ENCODE measurements at places on chromosomes 6 and 20.
A peak's percentile ranks its signal among the peaks of the same experiment; 100 is the strongest.

GRCh38 chr6:44100088-44100550, 27.1 kb downstream of the MRPL14 start:
- DNase-seq: no peak

GRCh38 chr6:43727634-43728033, 40.0 kb upstream of the MRPS18A start:
- no peak for DNase-seq

GRCh38 chr20:1389703-1390580, 2.9 kb downstream of the FKBP1A start:
- no peak for DNase-seq

GRCh38 chr6:43941174-43941573, 171.2 kb downstream of the VEGFA start:
- DNase-seq: no peak

DNA sequence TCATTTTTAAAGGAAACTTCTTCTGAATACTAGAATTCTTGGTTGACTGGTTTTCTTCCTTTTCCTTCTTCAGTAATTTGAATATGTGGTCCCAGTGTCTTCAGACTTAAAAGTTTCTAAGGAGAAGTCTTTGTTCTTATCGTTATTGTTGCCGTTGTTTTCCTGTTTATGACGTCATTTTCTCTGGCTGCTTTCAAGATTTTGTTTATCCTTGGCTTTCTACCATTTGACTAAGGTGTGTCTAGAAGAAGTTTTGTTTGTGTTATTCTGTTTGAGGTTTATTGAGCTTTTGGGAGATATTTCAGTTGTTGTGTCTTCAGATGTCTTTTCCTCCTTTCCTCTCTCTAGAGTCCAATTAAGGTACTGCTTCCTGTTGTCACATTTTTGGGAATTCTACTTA, 24.5 kb downstream of the CDYL start:
- DNase-seq: no peak

- no peak for DNase-seq
Observed at GRCh38 chr6:5215799-5216198, 45.0 kb downstream of the LYRM4 start.

- DNase-seq: no peak
Observed at GRCh38 chr6:2450546-2450945, 205.1 kb upstream of the GMDS start.

DNA sequence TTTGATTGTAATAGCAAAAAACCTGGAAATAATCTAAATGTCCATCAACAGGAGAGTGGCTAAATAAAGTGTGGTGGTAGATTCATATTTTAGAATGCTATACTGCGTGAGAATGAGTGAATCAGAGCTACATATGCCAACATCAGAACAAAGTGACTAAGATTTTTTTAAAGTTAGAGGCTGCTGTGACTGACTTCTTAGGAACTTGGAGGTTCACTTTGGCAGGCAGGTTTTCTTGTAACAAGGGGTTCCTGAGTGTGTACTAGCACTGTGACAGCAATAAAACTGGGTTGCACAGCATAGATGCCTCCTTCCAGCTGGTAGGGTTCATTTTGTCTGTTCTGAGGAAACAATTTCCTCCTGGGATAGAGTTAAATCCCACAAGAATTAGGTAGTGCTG, 75.3 kb upstream of the ENPP5 start:
- DNase-seq: no peak

DNA sequence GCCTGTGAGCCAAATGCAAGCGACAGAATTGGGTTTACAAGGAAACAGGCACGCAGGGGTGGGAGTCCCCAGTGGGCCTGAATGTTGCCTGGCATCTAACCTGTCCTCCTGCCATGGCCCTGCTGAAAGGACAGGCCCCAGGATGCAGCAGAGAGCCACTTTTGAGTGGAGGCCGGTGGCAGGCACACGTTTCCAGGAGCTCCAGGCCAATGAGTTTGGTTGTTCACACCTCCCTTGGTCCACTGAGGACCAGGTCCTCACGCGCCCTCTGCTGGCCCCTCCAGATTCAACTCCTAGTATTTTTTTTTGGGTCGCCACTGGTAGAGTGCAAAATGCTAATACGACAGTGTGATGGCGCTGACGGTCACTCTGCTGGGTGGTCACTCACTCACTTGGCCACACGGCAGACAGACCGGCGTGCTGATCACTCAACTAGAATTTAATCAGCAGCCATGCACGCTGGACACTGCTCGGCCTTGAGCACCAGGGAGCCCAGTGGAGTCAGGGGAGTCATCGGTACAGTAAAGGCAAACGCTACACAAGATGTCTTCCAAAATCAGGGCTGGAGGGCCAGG, 81.7 kb upstream of the NFATC2 start:
- DNase-seq: peak; percentile 36

- peak; percentile 82 for DNase-seq
Observed at GRCh38 chr6:69416776-69417175, 380.0 kb downstream of the LMBRD1 start.

GRCh38 chr6:56708810-56709597, 66.3 kb upstream of the DST start:
- peak; percentile 57 for DNase-seq

DNA sequence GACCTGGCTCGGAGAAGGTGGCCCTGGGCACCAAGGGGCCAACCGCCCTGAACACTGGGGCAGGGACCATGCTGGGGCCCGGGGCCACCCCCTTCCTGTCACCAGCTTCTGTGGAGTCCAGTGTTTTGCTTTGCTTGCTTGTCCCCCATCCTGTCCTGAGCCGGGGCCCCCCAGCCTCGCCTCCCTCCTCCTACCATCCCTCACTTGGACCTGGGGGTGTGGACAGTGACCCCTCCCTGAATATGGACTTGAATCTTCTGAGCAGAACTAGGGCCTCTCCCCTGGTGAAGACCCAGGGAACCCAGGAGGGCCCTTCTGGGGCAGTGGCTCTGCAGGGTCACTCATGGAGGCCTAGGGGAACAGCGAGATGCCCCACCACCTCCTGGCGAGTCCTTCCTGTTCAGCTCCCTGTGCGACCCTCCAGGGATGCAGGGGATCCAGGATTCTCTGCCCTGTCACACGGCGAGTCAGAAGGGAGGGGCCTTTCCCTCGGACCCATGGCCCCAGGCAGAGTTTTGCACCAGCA, 41.6 kb downstream of the VSTM2L start:
- no peak for DNase-seq

GRCh38 chr6:134482593-134483270, 164.8 kb upstream of the SGK1 start:
- DNase-seq: no peak

DNA sequence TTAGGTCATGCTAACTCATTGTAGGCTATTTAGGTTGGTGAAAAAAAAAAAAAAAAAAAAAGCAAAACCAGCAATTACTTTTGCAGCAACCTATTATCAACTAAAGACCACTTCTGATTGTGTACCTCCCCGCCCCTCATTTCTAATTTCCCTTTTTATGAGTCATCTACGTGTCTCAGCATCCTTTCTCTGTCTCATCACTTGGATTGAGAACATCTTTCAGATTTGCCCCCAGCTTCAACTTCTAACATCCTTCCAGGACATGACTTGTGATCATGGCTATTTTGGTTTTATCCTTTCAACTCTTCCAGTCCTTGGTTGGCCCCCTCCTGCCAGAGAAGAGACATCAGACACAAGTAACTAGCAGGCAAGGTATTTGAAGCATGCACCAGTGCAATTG, 156.7 kb upstream of the CCN2 start:
- DNase-seq: no peak

GRCh38 chr6:142893088-142893487, 51.9 kb downstream of the HIVEP2 start:
- DNase-seq: no peak

DNA sequence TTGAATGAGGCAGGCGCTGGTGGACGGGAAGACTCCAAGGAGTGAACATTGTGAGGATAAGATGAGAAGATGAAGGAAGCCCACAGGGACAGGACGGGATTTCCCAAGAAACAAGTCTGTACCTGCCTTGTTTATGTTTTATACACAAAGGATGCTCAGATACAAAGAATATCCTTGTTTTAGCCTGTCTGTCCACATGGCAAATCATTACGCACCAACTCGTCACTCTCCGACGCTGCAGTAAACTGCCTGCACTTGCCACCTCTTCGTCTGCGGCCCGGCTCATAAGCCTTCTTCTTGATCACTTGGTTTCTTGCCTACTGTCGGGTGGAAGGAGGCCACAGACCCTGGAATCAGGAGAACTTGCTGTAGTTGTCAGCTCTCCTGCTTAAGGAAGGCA, 85.4 kb downstream of the CD83 start:
- no peak for DNase-seq

GRCh38 chr20:54657268-54657826, 182.0 kb downstream of the DOK5 start:
- DNase-seq: no peak

DNA sequence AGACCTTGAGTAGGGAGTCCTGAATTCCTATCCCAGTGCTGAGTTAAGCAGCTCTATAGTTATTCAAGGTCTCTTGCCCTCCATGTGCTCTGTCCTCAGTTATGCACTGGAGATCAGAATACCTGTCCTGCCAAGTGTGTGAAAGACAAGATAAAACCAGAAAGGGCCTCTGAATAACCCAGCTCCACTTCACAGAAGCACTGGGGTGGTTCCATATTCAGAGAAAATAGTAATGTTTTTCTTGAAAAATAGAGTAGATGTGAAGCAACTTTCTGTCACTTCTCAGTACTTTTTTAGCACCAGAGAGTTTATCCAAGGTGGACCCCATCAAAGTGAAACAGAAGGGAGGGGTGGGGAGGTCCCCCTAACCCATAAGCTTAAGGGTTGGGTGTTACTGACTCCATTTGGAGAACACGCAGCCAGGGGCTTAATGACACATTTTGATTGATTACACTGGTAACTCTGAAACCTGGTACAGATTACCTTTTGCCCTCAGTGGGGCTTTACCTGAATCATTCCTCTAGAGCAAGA, 509.8 kb upstream of the JARID2 start:
- DNase-seq: no peak

- peak; percentile 18 for DNase-seq
Observed at GRCh38 chr6:147974376-147974775, 368.3 kb upstream of the SASH1 start.

- no peak for DNase-seq
Observed at GRCh38 chr6:96940322-96940721, 15.8 kb downstream of the KLHL32 start.

GRCh38 chr20:17674722-17675518, 7.1 kb downstream of the RRBP1 start:
- DNase-seq: no peak

DNA sequence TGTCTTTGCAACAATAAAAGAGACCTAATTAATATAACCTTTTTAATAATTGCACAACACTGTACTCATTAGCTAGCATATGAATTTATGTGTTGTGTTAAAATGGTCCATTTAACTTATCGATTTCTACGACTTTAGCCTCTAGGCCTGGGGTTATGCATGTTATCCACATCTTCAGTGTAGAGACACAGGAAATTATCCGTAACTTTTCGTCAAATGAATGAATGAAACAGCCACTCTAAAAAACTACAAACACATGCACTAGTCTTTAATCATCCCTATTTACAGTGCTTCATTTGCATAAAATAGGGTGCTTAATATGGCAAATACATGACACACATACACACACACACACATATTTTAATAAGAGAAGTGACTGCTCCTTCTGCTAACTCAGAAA, 22.3 kb upstream of the LMBRD1 start:
- no peak for DNase-seq

DNA sequence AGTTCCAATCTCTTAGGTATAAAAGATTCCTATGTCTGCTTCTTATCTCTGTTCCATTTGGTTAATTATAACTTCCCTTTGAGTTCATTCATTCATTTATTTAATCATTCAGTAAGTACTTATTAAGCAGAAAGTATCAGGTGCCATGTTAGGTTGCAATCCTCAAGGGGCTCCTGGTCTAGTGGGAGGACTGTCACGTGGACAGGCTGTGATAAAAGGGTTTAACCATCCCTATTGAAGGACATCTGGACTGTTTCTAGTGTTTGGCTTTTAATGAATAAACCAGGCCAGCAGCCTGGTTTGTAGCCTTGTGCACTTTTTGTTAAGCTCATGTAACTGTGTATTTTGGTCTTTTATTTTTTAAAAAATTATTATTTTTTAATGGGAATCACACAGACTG, 162.1 kb upstream of the OGFRL1 start:
- no peak for DNase-seq

- no peak for DNase-seq
Observed at GRCh38 chr20:21661488-21662055, 43.9 kb upstream of the PAX1 start.

DNA sequence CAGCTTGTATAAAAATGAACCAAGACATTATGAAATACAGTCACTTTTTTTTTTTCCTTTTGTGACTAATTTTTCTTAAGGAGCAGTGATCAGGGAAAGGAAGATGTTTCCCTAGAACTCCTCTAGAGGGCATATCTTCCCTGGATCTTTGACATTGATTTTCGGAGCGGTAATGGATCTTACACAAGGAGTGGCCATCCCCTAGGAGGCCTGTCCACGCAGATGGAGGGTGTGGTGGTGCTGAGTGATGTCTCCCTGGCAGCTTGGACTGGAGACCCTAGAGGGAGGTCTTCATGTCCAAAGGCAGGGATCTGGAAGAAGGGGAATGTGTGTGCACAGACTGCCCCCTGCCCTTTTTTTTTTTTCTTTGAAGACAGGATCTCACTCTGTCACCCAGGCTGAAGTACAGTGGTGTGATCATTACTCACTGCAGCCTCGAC, 7.0 kb upstream of the KIFC1 start:
- peak; percentile 32 for DNase-seq

DNA sequence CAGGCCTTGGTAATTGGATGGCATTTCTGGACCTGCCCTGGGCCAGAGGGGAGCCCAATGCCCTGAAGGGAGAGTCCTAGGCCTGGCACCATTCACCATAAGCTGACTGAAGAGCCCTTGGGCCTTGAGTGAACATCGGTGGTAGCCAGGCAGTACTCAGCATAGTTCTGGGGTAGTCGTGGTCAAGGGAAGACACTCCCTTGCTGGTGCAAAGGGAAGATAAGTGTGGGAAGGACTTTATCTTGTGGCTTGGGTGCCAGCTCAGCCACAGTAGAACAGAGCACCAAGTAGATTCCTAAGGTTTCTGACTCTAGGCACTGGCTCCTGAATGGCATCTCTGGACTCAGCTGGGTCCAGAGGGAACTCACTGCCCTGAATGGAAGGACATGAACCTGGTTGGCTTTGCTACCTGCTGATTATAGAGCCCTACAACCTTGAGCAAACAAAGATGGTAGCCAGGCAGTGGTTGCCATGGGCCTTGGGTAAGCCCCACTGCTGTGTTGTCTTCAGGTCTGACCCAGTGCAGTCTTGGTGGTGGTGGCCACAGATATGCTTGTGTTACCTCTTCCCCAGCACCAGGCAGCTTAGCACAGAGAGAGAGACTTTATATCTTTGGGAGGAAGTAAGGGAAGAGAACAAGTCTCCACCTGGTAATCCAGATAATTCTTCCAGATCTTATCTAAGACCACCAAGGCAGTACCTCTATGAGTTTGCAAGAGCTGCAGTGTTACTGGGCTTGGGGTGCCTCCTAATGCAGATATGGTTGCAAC, 83.5 kb downstream of the PRDM13 start:
- no peak for DNase-seq

GRCh38 chr20:58584051-58584824, 66.8 kb upstream of the STX16 start:
- DNase-seq: no peak

All from astrocyte of the cerebellum (primary cell).